ENCODE measurements at places on chromosomes 3 and 15.

DNA sequence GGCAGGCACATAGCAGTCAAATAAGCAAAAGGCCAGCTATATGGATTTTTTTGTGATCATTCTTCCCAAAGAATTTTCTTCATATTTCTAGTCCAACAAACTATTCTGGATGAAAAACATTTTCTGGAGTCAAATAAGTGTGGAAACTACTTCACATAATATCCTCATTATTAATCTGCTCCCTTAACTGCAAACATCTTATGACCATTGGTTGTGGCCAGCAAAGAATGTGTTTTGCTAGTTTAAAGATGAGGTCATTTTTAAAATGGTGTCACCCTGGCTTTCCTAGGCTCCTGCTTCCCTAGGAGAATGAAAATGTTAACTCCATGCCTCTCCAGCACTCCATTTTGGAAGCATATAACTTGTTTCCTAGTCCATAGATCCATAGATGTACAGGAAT lies 118.8 kb downstream of the SST start:
- no peak for DNase-seq

GRCh38 chr3:168514252-168514651 lies 418.5 kb upstream of the GOLIM4 start:
- DNase-seq, result no peak

DNA sequence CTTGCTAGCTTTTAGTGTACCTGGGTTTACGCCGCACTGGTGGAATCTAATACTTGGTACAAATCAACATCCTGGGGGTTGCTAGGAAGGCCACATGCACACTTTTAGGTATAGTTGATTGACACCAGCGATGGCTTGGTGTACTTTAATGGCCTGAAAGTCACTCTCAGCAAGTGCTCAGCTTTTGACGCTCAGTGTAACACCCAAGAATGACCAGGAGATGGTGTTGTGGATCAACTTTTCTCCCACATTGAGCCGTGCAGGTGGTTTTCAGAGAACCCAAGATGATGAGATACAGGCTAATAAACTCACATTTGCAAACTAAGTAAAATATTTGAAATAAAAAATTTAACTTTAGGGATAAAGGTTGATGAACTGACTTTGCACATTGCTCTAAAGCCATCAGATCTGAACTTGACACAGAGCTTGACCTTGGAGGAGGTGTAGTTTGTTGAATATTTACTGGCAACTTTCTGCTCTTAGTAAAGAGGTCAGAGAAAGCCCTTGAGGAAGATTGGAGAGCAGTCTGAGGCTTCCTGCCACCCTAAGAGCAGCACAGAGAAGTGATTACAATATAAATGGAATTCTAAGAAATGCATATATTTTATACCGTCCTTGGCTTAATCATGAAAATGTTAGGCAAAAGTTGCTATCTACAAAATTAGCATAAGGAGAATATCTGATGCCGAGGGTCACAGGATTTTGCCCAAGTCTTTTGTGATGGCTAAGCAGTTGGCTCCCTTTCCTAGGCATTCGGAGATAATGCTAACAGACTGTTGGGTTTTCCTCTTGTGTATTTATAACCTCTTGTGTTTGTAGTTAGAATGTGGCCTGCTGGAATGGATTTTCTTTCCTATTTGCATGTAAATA lies 143.4 kb upstream of the RASGRP1 start:
- no peak for DNase-seq

DNA sequence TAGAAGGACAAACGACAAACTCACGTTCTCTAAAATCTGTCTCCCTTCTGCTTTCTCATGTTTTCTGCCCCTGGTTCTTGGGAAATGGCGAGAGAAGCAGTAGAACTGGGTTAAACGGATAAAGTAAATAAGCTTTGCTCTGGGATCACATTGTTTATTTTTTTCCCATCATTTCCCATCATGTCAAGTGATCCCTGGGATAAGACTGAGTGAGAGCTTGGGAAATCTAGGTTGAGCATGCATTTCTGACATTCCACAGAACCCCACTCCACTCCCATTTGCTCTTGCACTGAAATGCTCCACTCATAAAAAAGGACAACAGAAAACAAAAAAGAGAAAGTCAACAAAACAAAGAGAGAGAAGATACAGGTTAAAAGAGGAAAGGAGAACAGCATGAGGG lies 69.1 kb downstream of the SEMA6D start:
- DNase-seq, result no peak

DNA sequence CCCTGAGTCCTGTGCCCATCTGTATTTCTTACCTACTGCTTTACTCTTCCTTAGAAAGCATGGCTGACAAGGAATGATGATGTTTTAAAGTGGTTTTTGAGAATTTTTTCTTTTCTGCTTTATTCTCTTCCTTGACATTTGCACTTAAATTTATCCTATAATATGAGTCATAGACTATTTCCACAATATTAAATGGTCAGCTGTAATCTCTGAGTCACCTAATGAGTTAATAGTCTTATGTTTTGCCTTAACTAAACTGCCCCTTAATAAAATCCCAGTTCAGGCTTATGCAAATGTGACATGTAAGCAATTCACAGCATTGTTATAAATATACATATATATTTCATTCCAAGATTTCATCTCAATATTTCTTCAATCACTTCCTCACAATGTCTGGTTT lies 23.8 kb downstream of the MEIS2 start:
- no peak for DNase-seq

DNA sequence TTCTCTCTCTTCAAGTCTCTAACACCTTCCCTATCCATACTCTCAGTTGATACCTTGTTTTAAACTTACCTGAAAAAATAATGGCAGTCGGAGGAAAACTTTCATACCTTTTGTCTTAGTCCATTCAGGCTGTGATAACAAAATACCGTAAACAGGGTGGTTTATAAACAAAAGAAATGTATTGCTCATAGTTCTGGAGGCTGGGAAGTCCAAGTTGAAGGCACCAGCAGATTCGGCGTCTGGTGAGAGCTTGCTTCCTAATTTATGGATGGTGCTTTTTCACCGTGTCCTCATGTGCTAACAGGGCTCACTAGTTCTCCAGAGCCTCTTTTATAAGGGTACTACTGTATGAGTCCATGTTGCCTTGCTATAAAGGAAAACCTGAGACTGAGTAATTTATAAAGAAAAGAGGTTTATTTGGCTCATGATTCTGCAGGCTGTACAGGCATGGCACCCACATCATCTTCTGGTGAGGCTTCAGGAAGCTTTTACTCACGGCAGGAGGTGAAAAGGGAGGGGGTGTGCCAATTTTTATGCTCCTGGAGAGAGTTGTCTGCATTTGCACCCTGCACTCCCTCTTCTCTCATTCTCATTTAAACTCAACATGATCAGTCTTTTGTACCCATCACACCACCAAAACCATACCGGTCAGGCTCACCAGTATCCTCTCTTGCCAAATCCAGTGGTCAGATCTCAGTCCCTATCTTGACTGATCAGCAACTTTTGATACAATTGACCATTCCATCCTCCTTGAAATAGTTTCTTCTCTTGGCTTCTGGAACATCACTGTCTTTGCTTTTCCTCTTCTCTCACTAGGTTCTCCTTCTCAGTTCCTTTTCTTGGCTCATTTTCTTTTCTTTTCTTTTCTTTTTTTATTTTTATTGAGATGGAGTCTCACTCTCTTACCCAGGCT lies 21.6 kb downstream of the ST6GAL1 start:
- DNase-seq, result no peak

GRCh38 chr3:140441006-140441405 lies 236.9 kb upstream of the TRIM42 start:
- DNase-seq, result no peak

- DNase-seq, result no peak
Measured at GRCh38 chr3:56787258-56787775, 14.4 kb downstream of the ARHGEF3 start.

- no peak for DNase-seq
Measured at GRCh38 chr3:195256639-195257453, 14.1 kb downstream of the XXYLT1 start.

- DNase-seq, result no peak
Measured at GRCh38 chr15:48674876-48675275, 29.4 kb upstream of the FBN1 start.

GRCh38 chr3:120070263-120070981 lies 23.8 kb downstream of the GSK3B start:
- DNase-seq, result no peak

GRCh38 chr3:59510576-59510975 lies 460.8 kb upstream of the CFAP20DC start:
- DNase-seq, result no peak

GRCh38 chr3:128487538-128487812 lies 5.5 kb downstream of the GATA2 start:
- DNase-seq, result no peak
